ENCODE measurements at places on chromosomes 2 and 18.

DNA sequence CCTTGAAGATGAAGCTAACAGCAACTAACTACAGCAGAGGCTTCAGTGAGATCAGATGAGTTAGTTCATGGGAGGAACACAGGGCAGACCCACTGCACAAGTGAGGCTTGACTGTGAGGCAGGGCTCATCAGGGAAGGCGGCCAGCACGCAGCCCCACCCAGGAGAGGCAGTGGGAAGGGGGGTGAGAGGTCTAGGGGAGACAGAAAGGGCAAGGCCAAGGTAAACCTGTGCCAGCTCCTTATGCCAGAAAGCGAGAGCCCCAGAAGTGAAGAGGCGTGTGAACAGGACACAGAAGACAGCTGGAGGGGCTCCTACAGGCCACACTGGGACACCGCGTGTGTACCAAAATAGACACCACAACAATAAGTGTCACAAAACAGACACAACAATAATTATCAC, 48.6 kb downstream of the ANO7 start:
- no peak for DNase-seq

GRCh38 chr2:892401-892800, 58.2 kb upstream of the SNTG2 start:
- no peak for DNase-seq

DNA sequence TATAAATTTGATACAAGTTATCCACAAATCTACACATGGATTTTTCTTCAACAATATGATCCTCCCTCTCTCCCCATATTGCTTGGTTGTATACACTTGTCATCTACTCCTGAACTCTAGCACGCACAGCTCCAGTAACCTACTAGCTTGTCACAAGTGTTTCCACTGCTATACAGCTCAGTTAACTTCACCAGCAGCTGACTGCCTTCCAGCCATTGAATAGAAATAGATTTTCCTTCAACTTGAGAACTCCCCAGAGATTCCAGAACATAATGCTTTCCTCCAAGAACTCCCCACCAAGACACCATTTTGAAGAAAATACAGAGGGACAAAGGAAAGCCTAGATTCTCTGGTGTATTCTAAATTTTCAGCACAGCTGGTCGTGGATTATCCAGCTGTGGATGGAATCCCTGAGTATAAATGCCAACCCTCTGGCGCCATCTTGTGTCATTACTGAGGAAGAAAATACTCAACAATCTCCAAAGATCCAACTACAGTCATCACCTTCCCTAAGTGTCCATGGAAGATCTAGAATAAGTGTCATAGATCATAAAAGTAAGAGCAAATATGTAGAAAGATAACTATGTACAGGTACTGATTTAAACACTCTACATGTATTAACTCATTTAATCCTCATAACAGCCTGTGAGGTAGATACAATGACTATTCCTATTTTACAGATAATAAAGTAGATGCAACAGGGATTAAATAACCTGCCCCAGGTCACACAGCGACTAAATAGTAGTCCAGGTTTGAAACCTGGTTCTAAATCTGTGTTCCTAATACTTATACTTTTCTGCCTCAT, 156.7 kb downstream of the ARHGAP28 start:
- peak; percentile 44 for DNase-seq

DNA sequence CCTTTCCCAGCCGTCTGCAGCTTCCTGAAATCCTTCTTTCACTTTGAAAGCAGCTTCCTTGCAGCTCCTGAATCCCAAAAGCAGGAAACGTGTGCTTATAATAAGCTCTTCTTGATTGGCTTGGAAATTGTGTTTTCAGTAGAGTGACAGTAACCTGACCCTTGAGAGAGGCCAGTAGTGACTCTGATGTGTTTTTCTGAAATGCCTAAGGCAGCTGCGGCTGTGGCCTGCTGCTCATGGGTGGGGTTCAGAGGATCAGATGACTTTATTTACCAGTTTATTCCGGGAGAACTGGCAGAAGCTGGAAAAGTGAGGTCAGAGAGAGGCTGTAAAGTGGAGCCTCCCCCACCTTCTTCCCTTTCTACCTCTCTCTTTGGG, 31.9 kb upstream of the RPIA start:
- no peak for DNase-seq

DNA sequence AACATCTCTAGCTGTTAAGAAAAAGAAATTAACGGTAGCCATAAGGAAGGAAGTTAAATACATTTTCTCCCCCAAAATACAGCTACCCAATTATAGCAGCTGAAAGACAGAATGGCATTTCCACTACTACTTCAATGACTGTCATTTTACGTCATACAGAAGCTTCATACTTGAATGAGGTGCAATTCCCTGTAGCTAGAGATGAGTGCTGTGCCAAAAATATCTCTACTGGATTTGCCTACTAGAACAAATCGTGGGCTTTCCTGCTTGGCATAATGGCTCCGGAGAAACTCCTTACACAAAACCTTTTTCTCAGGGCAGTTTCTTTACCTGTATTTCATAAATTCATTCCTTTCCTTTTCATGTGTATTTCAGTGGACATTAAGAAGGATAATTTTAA, 36.3 kb upstream of the NRXN1 start:
- no peak for DNase-seq

DNA sequence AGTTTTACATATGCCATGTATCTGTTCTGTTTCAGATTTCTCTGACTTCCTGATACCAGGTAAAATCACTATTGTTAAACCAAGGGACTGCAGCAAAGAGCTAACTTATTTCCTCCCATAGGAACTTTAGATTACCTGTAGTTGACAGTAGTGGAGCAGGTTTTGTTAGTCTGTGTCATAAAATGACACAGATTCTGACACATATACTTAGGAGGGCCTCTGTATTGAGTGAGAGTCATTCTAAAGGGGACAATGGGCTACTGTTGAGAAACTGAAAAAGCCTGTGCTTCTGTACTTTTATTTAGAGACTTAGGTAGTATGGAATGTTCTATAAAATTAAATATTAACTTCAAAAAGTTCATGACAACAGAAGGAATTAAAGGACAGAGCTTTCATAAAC, 48.2 kb downstream of the KCMF1 start:
- no peak for DNase-seq

- DNase-seq = no peak
These were observed 295.3 kb upstream of the COL3A1 start for GRCh38 chr2:188678882-188679281.

GRCh38 chr18:23173912-23174311, 38.6 kb downstream of the CABLES1 start:
- DNase-seq = no peak

DNA sequence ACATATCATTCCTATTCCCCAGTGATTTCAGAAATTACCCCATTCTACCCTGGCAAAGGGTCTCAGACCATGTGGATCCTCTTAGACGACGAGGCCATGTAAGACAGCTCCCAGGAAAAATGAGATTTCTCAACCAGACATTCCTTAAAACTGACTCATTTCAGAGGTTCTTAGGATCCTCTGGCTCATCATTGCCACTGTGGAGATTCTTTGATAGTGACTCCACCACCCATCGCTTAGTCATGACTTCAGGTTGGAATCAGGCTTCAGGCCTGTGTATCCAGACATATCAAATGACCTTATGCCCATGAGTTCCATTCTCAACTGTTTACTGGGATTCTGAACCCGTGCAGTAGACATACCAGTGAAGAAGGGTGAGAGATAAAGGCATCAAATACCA, 245.6 kb upstream of the TCF4 start:
- DNase-seq = no peak

- DNase-seq = peak; percentile 83
These were observed 131.5 kb upstream of the STON1 start for GRCh38 chr2:48398285-48399002.

- no peak for DNase-seq
These were observed 15.5 kb upstream of the MGAT5 start for GRCh38 chr2:134238371-134238770.

- no peak for DNase-seq
These were observed 267.7 kb downstream of the BCL11A start for GRCh38 chr2:60285626-60286316.

All from posterior cingulate gyrus (tissue), 11 donors.